ENCODE measurements at places on chromosomes 1 and 21. TPM values are rescaled to one million over a fixed set of nuclear protein-coding genes. Genes with fewer than 3 reads are reported as not detected.

CCDC185 gene
- total RNA-seq, result not detected

TMEM61 gene
- not detected for total RNA-seq

DNA sequence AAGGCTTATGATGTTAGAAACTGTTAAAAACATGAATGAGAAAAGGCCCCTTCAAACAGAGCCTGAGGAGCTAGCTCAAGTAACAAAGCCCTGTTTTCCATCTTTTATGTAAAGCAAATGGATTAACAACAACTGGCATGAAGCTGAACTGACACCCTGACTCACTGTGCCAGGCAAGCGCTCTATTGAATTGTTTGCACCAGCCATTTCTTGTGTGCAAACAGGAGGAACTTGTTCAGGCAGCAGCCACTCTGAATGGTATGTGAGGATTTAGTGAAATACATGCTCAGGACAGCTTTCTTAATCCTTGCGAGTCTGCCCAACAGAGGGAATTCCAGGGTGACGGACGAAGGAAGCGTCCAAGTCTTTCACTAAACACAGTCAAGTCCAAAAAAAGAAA is 291.1 kb upstream of the ADGRL2 start:
- DNase-seq, result no peak

- no peak for DNase-seq
Observed at GRCh38 chr1:58619286-58620054, 42.4 kb upstream of the TACSTD2 start.

- no peak for DNase-seq
Observed at GRCh38 chr1:184661801-184662200, 92.9 kb downstream of the EDEM3 start.

DNA sequence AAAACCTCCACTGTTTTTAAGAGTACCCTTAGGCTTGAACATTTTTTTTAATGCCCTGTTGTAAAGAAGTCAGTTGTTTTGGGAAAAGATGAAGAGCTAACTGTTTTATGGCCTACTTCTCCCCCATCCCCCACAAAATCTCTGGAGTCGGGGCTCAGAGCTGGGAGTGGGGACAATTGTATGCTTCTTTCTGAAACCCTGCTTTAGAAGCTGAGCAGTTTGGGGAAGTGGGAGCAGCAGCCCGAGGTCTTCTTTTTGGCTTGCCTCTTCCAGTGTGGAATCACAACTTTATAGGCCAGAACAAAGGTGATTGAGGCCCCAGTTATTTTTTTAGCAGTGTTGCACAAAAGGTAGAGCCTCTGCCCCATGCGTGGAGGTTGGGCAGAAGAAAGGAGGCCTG is 25.2 kb downstream of the PPP2R5A start:
- DNase-seq, result no peak

DNA sequence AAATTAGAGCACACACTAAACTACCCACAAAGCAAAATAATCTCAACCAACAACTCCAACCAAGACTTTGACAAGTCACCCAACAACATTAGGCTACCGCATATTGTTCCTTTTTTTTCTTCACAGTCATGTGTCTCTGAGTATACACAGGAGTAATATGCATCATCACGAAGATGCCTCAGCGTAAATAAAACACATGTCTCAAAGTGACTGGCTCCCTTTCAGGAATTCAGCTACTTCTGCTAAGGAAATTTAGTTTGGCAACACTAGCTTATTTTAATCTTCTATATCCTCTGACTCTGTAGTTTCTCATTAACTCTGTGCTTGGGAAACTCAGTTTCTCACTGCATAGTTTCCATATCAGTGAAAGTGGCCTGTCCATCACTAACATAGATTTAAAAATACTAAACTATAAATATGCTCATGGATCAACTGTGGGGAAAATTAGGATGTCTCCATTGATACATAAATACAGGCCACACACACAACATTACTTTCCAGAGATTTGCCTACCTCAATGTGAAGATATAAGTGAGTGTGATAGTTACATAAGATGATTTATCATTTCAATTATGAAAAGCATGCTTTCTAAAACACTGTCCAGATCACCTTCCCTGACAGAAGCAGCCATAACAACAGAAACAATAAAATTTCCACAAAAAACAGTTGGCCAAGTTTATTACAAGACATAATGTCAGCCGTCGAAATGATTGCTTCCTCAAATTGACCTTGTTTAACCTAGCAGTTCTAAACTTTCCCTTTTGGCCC is 113.2 kb downstream of the PTGER3 start:
- no peak for DNase-seq

DNA sequence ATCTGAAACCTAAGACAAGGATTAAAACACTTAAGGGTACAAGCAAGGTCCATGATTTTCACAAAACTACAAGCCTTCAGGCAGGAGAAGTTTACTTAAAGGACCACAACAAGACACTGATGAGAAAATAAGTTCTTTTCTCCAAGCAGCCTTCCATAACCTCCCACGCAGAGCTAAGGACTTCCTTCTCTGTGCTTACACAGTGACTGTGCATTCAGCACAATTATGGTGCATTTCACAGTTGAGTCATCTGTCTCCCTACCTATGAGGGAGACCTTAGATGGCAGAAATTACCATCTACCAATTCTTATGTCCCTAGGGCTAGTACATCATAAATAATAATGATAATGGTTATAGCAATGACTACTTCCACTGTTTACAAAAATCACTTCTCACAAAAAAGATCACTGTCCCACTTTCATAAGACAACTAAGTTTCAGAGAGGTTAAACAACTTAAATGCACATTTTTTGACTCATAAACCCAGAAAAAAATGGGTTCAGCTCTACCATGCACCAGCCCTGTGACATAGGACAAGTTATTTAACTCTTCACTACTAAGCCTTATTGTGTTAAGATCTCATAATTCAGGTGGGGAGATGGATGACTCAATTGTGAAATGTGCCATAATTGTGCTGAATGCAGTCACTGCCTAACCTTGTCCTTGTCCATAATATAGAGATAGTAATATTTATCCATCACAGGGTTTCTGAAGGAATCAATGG is 45.3 kb downstream of the TARBP1 start:
- no peak for DNase-seq

All from ovary (tissue), 10 donors.